Mesothelial cell of epicardium (in vitro differentiated cells): ENCODE measurements at places on chromosomes 5 and 9.

DNA sequence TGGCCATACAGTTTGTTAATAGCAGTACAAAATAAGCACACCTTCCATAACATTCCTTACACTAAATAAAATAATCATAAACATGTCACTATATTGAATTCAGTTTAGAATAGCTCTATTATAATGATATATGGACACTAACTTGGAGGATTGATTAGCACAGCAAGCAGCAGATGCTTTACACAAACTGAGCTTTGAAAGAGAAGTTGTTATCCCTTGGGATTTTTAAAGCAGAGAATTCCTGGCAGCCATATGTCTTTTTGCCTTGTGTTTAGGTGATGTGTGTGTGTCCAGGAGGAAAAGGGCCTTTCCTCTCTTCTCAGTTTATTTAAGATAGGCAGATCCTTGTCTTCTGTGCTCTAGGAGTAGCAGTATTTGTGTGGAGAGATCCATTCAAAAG is 232.2 kb upstream of the GRIN3A start:
- DNase-seq = no peak

DNA sequence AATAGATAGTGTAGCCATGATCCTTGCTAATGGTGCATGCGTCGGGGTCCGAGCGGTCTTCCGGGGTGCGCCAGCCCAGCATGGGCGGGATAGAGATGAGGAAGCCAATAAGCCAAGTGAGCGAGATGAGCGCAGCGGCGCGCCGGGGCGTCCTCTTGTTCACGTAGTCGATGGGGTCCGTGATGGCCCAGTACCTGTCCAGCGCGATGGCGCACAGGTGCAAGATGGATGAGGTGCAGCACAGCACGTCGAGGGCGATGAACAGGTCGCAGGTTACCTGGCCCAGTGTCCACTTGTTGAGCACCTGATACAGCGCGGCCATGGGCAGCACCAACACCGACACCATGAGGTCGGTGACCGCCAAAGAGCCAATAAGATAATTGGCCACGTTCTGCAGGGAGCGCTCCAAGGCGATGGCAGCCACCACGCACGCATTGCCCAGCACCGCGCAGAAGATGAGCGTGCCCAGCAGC is 1.1 kb downstream of the HTR1A start:
- DNase-seq = no peak

DNA sequence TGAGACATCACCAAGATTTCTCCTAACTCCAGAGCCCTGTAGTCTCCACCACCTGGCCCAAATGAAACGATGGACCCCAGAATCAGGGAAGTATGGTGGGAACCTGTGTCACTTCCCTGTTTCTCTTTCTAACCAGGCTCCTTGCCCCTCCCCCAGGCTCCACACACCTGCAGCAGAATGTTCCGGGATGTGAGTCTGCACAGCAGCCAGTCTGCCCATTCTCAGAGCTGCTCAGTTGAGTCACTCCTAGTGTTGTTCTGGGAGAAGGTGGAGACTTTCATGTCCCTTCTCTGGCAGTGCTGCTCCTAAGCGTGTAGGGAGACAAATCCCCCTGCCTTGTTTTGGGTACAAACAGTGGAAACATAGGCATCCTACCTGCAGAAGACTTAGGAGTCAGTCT is 76.0 kb upstream of the XPA start:
- no peak for DNase-seq

DNA sequence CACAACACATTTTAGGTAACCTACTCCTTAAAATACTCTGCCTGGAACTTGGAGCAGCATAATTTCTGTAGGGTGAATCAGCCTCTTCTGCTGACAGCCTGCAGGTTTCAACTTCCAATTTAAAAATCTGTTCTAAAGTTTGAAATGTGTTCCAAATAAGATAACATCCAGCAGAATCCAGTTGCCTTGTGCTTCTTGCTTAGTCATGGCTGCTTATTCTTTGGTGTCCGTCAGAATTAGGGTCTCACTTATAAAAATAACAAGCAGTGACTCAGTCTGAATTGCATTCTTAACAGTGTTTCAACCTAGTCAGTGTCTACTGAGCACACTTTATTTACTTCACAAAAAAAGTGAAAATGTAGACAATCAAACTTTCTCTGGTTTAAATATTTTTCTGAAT is 3.7 kb downstream of the CDH6 start:
- no peak for DNase-seq
